Stimulated activated CD4-positive, alpha-beta T cell treated with anti-CD3 and anti-CD28 coated beads, Interleukin-15, amount 100 ng/mL, for 48 hours (primary cell): ENCODE measurements at places on chromosomes 11 and 22.
A peak's percentile ranks its signal among the peaks of the same experiment; 100 is the strongest.

DNA sequence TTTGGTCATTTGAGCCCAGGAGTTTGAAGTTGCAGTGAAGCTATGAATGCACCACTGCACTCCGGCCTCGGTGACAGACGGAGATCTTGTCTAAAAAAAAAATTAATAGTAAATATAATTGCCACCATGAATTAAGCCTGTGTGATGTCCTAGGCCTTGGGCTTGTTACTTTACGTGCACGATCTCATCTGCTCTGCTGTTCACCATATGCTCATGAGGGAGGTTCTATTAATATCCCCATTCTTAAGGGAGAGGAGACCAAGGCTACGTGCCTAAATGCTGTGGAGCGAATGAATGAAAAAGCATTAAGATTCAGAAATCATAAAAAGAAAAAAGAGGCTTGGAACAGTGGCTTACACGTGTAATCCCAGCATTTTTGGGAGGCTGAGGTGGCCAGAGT lies 2.6 kb upstream of the ATG2A start:
- no peak for DNase-seq

- DNase-seq = no peak
These were observed 67.6 kb upstream of the AMPD3 start for GRCh38 chr11:10387206-10388083.

DNA sequence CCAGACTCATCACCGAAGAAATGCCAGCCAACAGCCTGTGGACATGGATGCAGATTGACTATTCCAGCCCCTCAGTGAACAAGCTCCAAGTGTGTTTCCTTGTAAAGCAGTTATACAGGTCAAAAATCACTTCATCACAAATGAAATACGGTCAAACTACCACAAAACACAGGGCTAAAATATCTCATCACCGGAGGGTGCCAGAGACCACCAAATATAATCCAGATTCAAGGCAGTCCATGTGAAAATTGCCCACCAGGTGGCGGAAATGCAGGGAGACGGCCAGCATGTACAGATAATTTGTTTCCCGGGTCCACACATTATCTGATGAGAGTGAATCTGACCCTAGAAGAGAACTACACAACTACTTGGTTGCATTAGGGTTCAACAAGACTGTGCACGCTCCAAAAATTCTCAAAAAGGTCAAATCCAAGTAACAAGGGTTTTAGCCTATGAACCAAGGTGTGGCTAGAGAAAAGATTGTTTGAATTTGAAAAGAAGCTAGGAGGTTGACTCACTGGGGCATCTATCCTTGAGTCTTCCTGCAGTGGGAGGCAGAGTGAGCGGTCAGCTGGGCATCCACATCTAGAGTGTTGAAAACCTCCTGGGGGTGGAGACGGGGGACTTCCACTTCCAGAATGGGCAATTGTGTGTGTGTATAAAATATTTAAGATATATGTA lies 71.7 kb downstream of the IGLL5 start:
- peak; percentile 61 for DNase-seq

DNA sequence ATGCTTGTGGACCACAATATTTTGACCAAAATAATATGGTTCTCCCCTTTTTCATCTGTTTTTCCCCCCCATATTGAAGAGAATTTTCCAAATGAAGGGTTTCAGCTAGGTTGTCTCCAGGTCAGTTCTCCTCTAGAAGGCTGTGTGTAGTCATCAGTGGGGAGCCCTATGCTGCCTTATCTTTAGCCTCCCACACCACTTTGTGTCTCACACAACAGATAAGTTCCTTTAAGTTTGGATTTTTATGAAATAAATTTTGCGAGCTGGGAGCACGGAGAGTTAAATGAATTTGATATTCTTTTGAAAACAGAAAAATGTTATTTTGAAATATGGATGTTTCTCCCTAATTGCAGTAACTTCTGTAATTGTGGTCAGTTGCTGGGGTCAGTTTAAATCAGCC lies 28.9 kb downstream of the PAX6 start:
- DNase-seq = no peak

DNA sequence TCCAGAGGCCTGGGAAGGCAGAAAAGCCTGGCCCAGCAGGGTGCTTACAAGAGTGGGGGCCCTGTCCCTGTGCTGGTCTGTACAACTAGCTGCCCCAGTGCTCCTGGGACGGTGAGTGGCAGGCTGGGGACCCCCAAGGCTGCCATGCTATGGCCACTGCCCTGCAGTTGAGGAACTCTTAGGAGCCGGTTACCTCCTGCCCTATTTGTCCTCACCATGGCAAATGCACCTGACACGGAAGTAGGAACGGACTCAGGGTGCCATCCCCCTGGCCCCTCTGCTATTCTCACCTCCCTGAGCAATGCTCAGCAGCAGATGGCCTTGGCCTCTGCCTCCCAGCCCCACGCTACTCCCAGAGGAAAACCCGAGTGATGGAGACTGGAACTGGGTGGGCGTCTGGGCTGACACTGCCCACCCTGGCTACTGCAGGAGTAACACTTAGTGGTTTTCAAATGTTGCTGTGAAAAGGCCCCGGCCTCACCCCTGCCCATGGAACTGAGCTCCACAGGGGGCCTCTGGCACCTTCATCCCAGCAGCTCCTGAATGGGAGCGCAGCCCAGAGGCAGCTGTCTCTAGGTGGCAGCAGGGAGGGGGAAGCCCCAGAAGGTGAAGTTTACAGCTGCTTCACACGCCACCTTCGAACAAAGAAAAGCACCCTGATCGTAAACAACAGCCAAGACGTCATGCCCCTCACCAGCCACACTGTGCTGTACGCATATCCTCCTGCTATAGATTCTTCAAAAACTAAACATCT lies 105.3 kb downstream of the CTTN start:
- DNase-seq = no peak

DNA sequence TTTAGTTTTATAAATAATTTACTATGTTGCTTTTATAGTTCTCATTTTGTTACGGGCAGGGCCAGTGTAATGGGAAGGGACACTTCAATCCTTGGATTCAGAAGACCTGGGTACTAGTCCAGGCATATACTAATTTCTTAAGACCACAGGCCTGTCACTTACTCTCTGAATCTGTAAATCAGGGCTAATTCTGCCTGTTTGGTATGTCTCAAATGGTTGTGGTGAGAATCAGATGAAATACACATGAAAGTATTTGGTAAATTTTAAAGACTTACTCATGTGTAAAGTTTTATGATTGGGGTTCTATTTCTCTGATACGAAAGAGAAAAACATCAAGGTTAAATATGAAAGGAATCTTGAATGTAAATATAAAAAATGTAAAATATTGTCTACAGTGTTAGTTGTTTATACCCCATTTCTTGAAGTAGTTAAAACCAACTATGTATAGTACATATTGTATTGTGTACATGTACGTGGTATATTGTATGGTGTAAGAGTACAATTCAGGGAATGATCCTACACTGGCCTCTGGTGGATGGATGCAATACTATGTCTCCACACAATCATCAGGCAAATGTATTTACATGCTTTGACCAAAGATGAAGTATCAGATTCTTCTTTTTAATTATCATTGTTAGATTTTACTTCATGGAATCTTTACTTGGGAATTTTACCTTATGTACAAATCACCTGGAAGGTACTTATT lies 24.5 kb upstream of the RAG2 start:
- DNase-seq = no peak

DNA sequence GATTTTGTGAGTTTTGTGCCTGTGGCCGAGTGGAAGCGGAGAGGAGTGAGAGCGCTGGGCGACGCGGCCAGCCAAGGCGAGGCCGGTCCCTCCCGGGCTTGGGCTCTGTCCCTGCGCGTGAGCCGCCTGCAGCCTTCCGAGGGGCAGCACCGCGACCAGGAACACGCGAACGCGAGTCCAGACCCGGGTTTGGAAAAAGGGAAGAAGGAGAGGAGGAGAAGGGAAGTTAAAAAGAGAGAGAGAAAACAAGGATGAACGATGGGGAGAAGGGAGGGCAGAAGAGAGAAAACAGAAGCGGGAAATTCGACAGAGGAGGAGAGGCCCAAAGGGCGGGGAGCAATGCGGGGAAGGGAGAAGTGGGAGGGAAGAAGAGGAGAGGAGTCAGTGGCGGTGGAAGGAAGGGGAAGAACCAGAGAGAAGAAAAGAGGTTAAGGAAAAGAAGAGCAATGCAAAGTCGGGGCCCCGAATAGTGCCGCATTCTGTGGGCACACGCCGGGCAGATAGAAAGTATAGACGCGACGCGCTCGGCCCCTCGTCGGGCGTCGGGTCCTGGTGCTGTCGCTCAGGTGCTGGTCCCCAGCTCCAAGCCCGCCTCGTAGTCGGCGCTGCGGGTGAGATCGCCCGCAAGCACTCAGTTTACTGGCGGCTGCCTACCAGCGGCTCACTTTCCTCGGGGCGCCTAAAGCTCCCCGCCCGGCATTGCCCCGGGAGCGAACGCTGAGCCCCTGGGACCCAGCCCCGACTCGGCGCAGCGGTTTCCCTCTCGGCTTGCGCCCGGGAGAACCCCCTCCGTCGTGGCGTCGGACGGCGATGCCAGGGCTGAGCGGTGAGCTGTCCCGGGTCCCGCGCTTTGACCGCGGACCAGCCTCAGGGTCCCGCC lies 2.8 kb upstream of the BARX2 start:
- no peak for DNase-seq

DNA sequence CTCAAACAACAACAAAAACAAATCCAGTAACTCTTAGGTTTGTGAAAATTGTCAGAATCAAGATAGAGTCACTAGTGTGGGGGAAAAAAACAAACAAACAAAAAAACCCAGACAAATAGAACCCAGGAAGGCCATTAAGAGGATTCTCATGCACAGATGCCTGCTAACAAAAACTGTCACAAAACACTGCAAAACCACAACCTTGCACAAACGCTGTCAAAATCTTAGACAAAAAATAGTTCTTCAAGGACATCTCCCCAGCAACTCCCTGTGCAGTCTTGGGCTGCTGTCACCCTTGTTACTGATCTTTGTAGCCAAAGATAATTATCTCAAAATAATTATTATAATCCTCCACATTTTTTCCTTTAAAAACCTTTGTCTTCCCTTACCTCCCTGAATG lies 4.6 kb upstream of the ZBED5 start:
- DNase-seq = no peak

GRCh38 chr11:111631666-111632039 lies 29.4 kb downstream of the SIK2 start:
- no peak for DNase-seq

GRCh38 chr11:124069429-124070401 lies 28.6 kb upstream of the OR10G7 start:
- peak; percentile 26 for DNase-seq

- no peak for DNase-seq
These were observed 12.2 kb downstream of the USP2 start for GRCh38 chr11:119369132-119369925.

DNA sequence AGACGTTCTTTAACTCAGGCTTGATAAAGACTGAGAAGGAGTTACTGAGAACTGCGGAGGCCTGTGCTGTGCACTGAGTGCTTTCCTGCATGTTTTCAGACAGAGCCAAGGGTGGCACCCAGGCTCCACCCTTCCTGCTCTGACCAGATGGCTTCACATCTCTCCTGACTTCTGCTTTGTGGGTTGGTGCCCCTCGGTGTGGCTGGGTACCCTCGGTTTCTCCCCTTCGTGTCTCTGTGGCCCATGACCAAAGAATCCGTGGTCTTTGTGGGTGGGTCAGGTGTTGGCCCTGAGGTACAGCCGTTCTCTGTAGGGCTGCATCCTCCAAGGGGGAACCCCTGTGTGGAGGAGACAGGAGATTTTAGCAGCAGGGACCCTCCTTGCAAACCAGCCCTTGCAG lies 34.3 kb downstream of the GRIK4 start:
- no peak for DNase-seq

GRCh38 chr22:35154937-35155387 lies 89.0 kb downstream of the ISX start:
- DNase-seq = peak; percentile 8

- DNase-seq = no peak
These were observed 61.4 kb upstream of the CHRM4 start for GRCh38 chr11:46452918-46453517.

GRCh38 chr11:16981651-16982194 lies 32.5 kb downstream of the PLEKHA7 start:
- DNase-seq = no peak

DNA sequence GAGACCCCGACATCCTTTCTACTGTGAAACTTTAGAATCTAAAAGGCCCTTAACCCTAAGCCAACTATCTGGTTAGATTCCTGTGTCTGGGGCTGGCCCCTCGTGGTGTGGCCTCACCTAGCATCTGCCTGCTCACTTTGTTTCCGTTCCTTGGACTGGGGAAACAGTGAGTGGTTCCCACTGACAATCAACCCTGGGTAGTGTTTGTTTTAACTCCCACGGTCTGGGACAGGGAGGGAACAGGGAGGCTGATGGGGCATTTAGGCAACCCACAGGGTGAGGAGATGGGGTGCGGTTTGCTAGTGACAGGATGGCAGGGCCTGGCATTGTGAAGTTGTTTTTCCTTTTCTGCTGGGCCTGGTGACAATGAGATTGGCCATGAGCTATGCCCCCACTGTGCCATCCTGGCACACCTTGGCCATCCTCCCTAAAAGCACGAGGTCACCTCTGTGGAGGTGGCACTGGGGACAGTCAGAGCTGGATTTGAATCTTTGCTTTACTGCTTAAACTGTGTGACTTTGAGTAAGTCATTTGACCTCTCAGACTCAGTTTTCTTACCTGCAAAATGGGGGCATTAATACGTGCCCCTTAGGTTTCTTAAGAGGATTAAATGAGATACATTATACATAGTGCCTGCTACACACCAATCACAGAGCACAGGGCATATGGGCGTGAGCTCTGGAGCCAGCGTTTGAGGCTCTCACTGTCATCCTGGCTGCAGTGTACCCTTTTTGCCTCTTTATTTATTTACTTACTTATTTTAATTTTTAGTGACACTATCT lies 31.4 kb downstream of the CHRDL2 start:
- no peak for DNase-seq

DNA sequence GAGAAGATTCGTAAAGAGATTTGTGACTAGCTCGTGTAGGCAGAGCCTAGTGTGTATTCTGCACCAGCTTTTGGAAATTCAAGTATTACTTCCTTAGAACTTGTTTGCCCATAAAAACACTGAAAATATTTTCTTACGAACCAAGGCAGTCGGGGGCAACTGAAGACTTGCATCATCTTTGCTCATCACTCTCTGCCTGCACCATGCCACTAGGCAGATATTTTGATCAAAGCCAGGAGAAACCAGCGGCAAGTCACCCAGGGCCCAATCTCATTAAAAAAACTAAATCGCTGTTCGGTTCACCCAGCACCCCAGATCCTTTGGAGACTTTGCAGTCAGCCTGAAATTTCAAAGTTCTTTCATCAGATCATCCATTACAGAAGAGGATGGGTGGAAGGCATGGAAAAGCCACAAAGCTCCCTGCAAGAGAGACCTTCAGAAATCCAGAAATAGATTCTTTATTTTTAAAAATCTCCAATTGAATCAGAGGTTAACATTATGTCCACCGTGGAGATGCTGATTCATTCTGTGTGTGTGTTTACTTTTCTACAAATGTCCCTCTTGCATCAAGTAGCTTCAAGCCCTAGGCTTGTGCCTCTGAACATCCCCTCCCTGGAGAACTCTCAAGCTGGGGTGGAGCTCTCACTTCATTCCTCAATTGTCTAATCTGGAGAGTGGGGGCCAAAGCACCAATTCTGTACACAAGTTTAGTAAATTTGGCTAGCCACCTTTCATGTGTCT lies 78.4 kb downstream of the ETS1 start:
- DNase-seq = no peak

DNA sequence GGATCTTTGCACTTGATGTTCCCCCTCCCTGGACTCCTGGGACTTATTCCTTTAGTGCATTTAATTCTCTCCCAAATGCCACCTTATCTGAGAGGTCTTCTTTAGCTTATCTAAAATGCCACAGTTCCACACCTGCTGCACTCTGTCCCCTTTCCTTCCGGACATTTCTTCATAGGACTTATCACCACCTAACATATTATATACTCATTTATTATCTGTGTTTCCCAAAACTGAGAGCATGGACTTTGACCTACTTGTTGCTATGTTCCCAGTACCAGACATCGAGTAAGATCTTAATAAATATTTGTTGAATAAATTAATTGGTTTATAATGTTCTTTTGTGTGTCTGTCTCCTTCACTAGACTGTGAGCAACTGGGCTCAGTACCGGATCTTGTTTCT lies 585.3 kb downstream of the INSC start:
- DNase-seq = no peak
